ENCODE measurements at places on chromosomes 7 and 10. TPM values are rescaled to one million over a fixed set of nuclear protein-coding genes. Genes with fewer than 3 reads are reported as not detected.
A peak's percentile ranks its signal among the peaks of the same experiment; 100 is the strongest.

DNA sequence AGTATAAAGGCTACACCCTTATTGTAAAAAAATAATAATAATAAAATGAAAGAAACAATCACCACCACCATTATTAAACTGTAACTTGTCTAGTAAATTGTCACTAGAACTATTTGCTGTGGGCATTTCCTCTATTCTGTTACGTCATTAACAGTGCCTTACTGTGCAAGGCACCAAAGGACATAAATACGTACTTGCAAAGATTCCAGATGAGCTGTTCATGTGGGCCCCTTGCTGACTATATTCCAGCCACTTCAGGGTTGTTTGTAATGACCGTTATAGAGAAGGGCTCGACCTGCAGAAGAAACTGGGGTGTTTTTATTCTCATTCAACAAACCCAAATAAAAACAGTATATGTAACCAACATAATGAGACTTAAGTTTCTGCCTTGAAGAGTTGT, 60.4 kb downstream of the KLRG2 start:
- peaks cover 27% of the 10 kb centered on the region for H3K36me3 ChIP-seq
- no peak for DNase-seq
- H3K4me3 ChIP-seq: no peak overlapping the region
- H3K27ac ChIP-seq: no peak overlapping the region
- H3K27me3 ChIP-seq: no peaks in the 10 kb centered on the region

TMEM130 gene
- total RNA-seq: not detected

DNA sequence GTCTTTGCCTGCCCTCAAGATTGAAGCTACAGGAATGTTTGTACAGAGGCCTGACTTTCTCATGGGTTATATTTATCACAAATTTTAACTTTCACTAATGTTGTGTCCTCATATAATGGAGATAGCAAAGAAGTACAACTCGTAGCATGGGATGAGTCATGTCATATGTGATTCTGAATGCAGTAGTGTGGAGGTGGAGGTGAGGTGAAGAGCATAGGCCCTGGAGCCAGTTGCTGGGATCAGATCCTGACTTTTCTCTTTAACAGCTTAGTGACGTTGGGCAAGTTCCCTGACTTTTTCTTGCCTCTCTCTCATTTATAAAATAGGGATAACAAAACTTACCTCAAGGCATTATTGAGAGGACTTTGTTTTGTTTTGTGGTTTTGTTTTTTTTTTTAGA, 132.1 kb upstream of the IMMP2L start:
- no peak for DNase-seq
- H3K27me3 ChIP-seq: no peaks in the 10 kb centered on the region
- no peaks in the 10 kb centered on the region for H3K36me3 ChIP-seq
- H3K4me3 ChIP-seq: no peak overlapping the region

- DNase-seq: no peak
- H3K27me3 ChIP-seq: no peaks in the 10 kb centered on the region
- H3K4me1 ChIP-seq: no peaks in the 10 kb centered on the region
- H3K27ac ChIP-seq: no peak overlapping the region
These were observed 89.3 kb upstream of the DIP2C start for GRCh38 chr10:778626-779330.

DNA sequence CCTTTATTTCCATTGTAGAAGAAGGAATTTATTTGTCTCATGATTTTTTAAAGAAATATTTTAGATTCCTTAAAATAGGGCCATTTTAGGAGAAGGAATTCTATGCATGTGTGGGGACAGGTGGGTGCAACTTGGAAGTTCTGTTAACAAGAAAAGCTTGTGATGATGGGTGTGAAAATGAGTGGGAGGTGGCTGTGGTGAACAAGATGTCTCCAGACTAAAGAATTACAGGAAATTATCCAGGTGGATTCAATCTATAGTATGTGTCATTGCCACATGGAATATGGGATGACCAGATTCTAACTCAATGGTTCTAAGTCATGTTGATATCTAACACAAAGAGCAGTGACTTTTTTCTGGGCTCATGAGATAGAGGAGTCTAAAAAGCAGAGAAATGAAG, 229.6 kb upstream of the IGFBP3 start:
- H3K4me3 ChIP-seq: no peak overlapping the region
- H3K27me3 ChIP-seq: no peaks in the 10 kb centered on the region
- H3K27ac ChIP-seq: no peak overlapping the region
- DNase-seq: no peak

DNA sequence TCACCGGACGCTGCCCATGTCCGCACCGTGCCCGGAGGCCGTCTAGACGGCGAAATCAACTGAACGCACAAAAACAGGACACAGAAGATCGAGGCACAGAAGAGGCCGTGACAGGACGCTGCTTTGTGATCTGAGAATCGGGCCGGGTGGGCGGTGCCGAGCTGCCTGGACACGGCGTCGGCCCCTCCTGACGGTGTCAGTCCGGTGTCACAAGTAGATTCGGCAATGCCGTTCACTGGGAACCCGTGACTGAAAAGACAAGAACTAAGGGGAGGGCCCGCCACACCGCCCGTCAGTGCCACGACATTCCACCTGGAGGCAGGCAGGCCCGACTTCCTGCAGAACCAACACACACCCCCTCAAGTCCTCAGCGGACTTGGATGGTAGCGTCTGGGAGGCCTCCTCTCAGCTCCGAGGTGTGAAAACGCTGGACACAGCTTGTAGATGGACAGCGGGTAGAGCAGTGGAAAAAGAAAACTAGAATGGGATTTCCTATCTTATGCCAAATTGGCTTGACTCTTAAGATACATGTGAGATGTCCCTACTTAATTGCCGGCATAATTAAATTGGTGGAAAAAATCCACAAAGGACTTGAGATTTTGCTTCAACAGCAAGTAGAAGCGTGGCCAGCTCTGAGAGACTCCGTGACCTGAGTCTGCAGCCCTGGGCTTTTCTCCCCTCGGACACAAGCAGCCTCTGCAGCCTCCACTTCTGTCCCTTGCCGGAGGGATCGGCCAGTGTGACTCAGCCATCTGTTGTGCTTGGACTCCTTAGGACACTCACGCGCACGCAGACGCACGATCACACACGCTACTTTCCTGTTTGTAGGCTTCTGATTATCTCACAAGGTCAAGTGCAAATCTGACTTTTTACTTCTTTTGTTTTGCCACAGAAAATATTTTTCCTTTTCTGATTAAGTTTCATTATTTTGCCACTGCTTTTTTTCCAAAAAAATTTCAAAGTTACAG, 269.0 kb downstream of the DIP2C start:
- H3K4me1 ChIP-seq: no peaks in the 10 kb centered on the region
- H3K27me3 ChIP-seq: no peaks in the 10 kb centered on the region

GRCh38 chr7:17696422-17696821, 243.9 kb downstream of the SNX13 start:
- no peaks in the 10 kb centered on the region for H3K36me3 ChIP-seq
- no peak overlapping the region for H3K4me3 ChIP-seq
- no peak for DNase-seq
- H3K4me1 ChIP-seq: no peaks in the 10 kb centered on the region

GRCh38 chr10:20094226-20094976, 278.2 kb downstream of the PLXDC2 start:
- H3K4me1 ChIP-seq: no peaks in the 10 kb centered on the region
- no peak overlapping the region for H3K27ac ChIP-seq
- DNase-seq: no peak
- H3K4me3 ChIP-seq: no peak overlapping the region
- no peaks in the 10 kb centered on the region for H3K36me3 ChIP-seq

DNA sequence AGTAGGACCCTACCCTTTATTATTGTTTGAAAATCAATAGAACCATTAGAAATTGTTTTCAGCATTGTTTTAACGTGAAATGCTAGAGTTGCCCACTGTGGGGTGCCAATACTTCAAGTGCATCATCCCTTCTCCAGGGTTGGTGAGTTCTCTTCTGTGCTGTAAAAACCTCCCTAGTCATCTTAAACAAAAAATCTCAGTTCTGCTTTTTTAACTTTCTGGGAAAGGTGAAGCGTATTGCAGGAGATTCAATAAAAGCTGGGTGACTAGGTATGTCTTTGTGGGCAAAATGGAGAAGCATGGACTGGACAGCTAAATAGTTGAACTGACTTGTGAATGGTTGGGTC, 699.1 kb downstream of the SUGCT start:
- no peak for DNase-seq
- no peaks in the 10 kb centered on the region for H3K27me3 ChIP-seq
- no peak overlapping the region for H3K27ac ChIP-seq
- H3K36me3 ChIP-seq: no peaks in the 10 kb centered on the region
- H3K4me3 ChIP-seq: no peak overlapping the region

DNA sequence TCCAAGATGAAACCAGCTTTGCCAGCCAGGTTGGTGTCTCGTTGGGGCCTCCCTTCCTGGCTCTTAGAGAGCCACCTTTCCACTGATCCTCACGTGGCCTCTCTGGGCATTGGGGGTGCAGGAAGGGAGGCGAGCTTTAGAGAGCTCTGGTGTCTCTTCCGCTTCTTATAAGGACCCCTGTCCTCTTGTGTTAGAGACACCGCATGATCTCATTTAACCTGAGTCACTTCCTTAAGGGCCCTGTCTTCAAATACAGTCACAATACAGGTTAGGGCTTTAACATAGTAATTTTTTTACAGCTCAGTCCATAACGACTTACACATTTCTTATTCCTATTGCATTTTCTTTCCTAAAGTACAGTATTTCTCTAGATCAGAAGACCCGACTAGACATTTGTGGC, 535.8 kb downstream of the SDK1 start:
- H3K27ac ChIP-seq: no peak overlapping the region
- peaks cover 8% of the 10 kb centered on the region for H3K27me3 ChIP-seq
- no peak for DNase-seq
- H3K36me3 ChIP-seq: no peaks in the 10 kb centered on the region

GRCh38 chr7:118629898-118630438, 405.5 kb downstream of the ANKRD7 start:
- no peak for DNase-seq
- H3K4me1 ChIP-seq: no peaks in the 10 kb centered on the region
- H3K4me3 ChIP-seq: no peak overlapping the region
- H3K27me3 ChIP-seq: no peaks in the 10 kb centered on the region

CALCR gene
- not detected for total RNA-seq

- no peaks in the 10 kb centered on the region for H3K36me3 ChIP-seq
- no peak for DNase-seq
- H3K4me3 ChIP-seq: peak overlapping the region; percentile 17
- H3K4me1 ChIP-seq: peaks cover 41% of the 10 kb centered on the region
- H3K27me3 ChIP-seq: no peaks in the 10 kb centered on the region
- no peak overlapping the region for H3K27ac ChIP-seq
These were observed 26.2 kb downstream of the CCDC6 start for GRCh38 chr10:59880019-59880717.

DNA sequence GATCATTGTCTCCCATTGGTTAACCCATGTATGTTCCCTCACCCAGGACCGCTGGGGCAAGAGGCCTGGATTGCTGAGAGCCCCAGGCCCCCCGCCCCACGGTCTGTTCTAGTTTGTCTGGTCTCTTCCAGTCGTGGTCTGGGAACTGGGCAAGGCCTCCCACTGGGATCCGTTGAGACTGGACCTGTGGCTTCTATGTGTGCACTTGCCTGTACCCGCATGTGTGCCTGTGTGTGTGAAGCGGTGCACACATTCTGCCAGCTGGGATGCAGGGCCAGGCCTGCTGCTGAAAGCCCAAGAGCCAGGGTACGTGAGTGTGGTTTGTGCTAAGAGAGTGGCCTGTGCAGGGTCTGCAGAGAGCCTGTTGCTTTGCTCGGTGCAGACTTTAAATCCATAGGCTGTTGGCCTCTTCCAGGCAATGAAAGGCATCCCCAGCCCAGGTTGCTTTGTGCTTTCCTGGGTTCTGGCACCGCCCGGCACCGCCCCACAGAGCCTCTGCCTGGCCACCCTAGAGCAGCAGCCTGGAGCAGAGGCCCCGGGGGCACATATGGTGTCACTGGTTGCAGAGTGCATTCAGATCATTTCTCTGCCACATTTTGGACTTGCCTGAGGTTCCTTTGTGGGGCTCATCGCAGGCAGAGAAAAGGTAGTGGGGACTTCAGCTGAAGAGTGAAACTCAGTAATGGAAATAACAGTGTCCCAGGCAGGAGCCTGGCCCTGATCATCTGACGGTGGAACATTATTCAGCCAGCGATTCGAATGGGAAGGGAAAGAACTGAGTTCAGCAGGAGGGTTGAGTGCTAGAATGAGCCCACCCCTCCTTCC, 215.5 kb downstream of the GLRX3 start:
- no peaks in the 10 kb centered on the region for H3K27me3 ChIP-seq
- H3K36me3 ChIP-seq: no peaks in the 10 kb centered on the region
- no peak overlapping the region for H3K4me3 ChIP-seq

DNA sequence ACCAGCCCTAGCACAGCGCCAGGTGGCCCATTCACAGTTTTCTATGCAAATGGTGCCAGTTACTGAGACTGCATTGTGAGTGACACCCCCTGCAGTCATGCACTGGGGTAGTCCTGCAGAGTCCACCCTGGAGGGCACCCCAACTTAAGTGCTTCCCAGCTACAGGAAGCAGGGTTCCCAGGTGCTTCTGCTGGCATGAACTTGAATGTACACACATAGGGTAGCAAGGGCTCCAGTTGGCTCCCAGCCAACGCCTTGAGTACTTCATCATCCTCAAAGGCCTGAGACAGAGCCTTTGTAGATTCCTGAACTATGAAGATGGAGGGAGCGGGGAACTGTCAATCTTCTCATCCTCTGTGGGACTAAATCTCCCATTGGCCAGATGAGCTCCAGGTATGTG, 11.5 kb upstream of the NPFFR1 start:
- H3K27ac ChIP-seq: no peak overlapping the region
- H3K4me1 ChIP-seq: no peaks in the 10 kb centered on the region
- no peak overlapping the region for H3K4me3 ChIP-seq
- DNase-seq: no peak

DNA sequence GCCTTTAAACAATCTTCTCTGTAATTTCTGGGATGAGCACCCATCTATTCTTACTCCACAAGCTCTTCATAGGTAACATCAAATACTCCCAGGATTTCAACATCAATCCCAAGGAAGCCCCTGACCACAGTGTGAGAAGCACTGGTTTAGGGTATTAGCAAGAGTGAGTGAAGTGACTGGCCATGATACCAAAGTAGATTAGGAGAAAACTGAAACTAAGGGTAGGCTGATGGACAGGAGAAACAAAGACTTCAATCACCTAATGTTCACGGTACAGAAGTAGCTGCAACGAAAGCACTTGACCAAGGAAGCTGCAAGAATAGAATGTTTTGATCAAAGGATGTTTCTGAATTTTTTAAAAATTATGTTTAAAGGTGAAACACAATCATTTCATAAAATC, 49.8 kb downstream of the LMBR1 start:
- no peaks in the 10 kb centered on the region for H3K36me3 ChIP-seq
- no peaks in the 10 kb centered on the region for H3K27me3 ChIP-seq
- H3K27ac ChIP-seq: no peak overlapping the region
- no peak overlapping the region for H3K4me3 ChIP-seq

ZNF804B gene
- total RNA-seq: not detected

PRSS1 gene
- total RNA-seq: not detected

GRCh38 chr10:115745943-115746342, 527.1 kb downstream of the GFRA1 start:
- no peaks in the 10 kb centered on the region for H3K36me3 ChIP-seq
- no peak overlapping the region for H3K4me3 ChIP-seq
- no peak overlapping the region for H3K27ac ChIP-seq
- no peak for DNase-seq

GOLGA7B gene
- 0.29 TPM for total RNA-seq

All from CD8-positive, alpha-beta memory T cell (primary cell).